ENCODE measurements at places on chromosomes 1 and 21.

GRCh38 chr1:34441259-34442069, 264.8 kb downstream of the C1orf94 start:
- DNase-seq = no peak

DNA sequence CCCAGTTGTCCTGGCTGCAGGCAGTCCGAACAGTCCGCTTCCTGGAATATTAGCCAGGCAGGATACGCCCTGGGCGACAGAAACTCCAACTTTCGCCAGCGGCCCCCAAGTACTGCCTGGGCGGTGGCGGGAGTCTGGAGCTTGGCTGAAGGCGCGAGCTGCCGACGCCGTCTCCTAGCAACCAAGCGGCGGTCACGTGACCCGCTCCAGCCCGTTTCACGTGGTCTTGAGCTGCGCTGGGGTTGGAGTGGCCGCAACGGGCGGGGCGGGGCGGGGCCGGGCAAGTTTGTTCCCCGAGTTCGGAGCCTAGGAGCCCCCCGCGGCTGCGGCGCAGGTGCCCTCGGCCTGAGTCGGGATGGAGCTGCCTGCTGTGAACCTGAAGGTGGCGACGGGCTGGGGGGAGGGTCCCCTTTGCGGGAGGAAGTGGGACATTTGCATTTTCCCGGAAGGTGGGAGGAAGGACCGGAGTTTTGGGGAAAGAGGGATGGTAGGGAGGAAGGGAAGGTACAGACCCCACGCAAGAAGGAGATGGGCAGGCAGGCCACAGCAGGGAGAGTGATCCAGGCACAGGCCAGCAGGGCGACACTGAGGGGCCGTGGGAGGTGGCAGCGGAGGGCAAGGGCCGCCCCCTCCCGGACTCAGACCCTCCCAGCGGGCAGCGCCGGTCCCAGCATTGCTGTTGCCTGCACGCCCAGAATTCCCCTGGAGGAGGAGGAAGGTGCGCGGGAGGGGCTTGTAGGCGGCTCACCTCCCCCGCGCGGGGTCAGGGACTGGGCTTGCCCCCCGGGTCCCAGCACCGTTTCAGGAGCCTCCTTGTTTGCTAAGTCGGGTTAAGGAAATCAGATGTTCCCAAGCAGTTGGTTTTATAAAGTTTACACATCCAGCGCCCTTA, at the start of gene AGTRAP:
AGTRAP (plus strand) TSS at position 283 of the 892 bp plus-strand sequence; CDS start at position 356, 73 bp downstream.
- peak; percentile 98 for DNase-seq

DNA sequence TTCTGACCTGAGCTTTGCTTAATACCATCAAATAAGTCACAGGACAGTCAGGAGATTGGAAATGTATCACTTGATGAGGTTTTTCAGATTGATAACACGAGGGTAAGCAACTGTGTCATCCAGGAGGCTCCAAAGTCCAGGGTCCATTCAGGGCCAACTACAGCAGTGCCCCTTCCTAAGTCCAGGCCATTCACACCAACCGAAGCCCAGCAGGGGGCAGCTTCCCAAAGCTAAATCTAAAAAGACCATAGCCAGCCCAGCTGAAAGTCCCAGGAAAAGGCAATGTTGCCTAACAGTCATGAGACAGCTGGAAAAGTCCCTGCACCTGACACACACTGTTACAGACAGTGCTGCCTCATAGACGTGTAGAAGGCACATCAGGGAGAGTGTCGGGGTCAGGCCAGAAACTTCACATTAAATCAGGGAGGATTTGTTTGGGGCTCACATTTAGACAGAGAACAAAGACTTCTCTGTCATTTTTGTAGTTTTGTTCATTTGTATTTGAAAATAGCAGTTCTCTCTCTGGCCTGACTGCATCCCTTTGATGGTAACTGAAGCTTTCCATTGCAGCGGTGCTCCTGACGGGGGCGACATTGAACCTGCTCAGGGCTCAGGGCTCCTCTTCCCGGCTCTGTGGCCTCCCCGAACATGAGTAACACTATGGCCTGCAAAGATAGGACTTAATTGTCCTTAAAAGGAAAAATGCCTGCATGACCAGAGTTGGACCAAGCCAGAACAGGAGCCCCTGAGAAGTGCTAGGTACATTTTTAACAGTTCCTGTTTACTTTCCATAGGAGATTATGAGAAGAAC, 200.4 kb downstream of the NRIP1 start:
- peak; percentile 60 for DNase-seq

DNA sequence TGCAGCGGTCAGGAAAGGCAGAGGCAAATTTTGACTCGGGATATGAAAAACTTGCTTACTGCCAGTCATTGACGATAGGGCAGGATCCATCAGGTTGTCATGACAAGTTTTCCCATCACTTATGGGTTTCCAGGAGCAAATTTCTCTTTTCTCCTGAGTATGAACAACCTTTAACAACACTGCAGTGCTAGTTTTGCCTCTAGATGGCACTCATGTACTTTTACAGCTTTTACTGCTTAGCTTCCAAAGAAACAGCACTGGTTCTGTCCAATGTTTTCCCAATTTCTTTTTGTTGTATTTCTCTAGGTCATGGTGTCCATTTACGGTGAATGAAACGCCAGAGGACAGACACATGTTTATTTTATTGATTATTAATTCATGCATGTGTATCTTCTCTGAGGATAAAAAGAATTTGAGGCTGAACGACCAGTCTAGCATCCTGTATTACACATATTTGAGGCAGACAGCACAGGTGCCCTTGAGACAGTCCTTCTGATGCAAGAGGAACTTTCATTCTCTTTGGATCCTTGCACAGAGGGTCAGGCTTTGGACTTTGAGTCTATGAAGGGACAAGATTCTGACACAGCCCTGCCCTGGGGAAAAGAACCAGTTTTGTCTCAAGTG, 112.3 kb upstream of the TRABD2B start:
- no peak for DNase-seq

GRCh38 chr1:218775501-218776021, 398.1 kb upstream of the LYPLAL1 start:
- DNase-seq = no peak

DNA sequence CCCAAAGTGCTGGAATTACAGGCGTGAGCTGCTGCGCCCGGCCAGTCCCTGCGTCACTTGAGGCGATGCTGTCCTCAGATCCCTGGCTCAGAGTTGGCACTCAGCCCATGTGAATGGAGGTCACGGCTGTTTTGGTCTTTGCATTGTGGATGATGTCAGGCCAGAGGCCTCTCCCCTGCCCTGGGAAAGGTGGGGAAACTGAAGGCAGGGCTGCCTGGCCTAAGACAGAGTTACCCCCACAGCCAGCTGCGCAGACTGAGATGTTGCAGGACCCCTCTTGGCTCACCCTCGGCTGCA, 821 bp downstream of the MASP2 start:
- no peak for DNase-seq

DNA sequence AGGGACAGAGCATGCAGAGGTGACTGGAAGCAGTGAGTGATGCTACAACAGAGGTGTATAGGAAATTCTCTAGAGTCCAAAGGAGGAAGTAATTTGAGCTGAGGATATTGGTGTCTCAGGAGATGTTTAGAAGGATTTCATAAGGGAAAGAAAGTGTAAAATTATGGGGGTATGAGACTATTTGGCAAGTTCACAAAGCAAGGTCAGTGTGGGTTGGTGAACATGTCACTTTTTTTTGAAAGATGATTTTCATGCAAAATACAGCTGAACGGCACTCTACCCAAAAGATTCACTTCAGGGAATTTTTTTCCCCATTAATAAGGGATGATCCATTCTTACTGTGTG, 24.1 kb downstream of the HMGCS2 start:
- no peak for DNase-seq

DNA sequence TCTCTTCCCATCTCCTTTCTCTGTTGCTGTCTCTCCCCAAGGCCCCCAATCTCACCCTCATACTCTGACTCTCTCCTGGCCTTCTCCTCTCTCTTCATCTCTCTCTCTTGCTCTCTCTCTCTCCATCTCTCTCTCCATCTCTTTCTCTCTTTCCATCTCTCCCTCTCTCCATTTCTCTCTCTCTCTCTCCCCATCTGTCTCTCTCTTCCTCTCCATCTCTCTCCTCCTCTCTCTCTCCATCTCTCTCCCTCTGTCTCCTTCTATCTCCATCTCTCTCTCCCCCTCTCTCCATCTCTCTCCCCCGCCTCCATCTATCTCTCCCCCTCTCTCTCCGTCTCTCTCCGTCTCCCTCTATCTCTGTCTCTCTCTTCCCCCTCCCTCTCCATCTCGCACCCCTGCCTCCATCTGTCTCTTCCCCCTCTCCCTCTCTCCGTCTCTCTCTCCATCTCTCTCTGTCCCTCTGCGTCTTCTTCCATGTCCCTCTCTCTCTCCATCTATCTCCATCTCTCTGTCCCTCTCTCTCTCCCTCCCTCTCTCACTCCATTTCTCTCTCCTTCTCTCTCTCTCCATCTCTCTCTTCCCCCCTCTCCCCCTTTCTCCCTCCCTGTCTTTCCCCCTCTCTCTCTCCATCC, 16.0 kb upstream of the EPHA8 start:
- no peak for DNase-seq

- DNase-seq = peak; percentile 44
Measured at GRCh38 chr1:53860967-53861411, 22.9 kb upstream of the NDC1 start.

GRCh38 chr1:42146626-42147320, 6.4 kb upstream of the GUCA2B start:
- no peak for DNase-seq

GRCh38 chr21:46392921-46393320, 65.8 kb upstream of the DIP2A start:
- DNase-seq = peak; percentile 73

- no peak for DNase-seq
Measured at GRCh38 chr1:52627028-52627427, 5.9 kb upstream of the SHISAL2A start.

- DNase-seq = no peak
Measured at GRCh38 chr1:68101829-68102228, 51.4 kb upstream of the DIRAS3 start.

GRCh38 chr1:17507915-17508314, 31.6 kb upstream of the ARHGEF10L start:
- DNase-seq = no peak

DNA sequence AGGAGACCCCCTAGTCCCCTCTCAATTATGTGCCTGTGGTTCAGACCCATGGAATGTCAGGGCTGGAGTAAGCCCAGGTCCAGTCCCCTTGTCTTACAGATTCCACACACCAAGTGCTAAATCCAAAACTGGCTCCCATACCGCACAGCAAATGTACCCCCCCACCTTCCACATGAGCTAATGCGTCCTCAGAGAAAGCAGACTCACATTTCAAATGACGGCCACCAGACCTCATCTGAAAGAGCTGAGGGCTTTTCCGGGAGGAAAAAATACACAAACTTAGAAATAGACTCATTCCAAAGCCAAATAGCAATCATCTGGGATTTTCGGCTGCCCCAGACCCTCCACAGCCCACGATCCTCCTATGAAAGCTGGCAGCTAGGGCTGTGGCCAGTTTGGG, 12.8 kb upstream of the CNTN2 start:
- no peak for DNase-seq

GRCh38 chr1:86183810-86184209, 27.2 kb upstream of the COL24A1 start:
- DNase-seq = no peak

GRCh38 chr21:14592296-14593000, 46.3 kb upstream of the SAMSN1 start:
- no peak for DNase-seq

DNA sequence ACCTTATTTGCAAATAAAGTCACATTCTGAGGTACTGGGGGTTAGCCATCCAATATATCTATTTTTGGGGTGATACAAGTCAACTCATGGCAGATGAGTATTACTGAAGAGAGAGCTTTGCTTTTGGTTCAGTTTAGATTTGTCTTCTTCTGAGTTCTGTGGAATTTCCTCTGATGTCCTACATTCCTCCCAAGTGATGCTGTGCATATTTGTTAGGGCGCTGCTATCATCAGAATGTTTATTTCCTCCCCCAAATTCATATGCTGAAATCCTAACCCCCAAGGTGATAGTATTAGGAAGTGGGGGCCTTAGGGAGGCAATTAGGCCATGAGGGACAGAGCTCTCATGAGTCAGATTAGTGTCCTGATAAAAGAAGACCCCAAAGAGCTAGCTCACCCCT, 96.2 kb upstream of the WLS start:
- DNase-seq = no peak

DNA sequence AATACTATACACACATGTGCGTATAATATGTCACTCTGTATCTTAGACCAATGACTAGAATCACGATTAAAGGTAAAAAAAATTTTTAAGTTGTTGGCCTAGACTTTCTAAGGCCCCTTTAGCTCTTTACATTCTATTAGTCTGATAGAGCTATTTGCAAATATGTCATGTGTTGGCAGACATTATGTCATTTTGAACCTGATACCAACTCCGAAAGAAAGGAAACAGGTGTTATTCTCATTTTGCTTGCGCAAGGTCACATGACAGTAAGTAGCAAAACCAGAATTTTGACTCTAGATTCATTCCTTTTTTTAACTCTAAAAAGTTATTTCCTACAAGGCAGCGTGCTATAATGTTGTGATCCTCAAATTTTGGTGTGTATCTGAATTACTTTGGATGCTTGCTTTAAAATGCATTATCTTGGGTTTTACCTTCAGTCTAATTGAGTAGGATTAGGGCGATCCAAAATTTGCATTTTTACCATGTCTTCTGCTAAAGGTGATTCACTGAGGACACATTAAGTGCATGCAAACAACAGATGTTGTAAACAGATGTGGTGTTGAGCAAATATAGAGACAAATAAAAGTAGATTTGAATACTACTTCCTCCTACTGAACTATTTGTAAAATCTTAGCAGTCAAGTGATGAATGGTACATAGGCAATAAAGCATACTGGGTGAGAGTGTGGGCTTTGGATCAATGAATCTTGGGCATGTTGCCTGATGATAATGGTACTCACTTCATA, 63.5 kb upstream of the KIAA1614 start:
- DNase-seq = no peak

DNA sequence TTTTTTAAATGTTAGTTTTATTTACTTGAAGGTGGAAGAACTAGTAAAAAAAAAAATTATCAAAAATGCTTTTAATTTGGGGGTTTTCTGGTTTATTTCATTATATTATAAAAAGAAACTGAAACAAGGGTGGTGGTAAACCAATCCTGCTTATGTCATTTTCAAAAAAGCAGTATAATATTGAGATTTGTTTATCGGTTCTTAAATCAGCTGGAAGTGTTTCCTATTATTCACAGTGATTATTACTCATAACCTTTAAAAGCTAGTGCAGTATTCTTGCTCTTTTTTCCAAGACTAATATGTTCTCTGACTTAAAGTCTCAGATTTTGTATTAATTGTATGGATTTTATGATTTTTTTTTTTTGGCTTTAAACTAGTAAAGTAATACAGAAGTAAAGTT, 5.4 kb upstream of the LRRC40 start:
- DNase-seq = no peak

DNA sequence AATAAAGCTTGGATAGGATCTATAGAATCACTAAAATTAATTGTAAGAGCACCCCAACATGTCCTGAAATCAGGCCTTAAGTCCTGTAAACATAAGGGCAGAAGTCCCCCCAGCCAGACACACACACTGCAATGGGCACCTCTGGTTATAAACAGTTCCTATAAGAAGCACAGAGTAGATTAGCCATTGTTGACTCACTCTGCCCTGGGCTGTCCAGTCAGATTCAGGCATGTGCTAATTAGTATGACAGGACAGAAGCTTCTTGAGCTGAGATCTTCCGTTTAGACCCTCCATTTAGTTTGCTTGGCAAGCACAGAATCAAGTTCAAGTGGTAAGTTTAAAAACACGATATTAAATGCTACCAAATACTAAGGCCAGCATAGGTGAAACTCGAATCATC, 11.8 kb upstream of the DENND1B start:
- DNase-seq = no peak

Data from femur (tissue), 1 donor.